ENCODE measurements at places on chromosomes 6 and 20.

- DNase-seq = no peak
Measured at GRCh38 chr6:72212686-72213085, 326.3 kb downstream of the RIMS1 start.

DNA sequence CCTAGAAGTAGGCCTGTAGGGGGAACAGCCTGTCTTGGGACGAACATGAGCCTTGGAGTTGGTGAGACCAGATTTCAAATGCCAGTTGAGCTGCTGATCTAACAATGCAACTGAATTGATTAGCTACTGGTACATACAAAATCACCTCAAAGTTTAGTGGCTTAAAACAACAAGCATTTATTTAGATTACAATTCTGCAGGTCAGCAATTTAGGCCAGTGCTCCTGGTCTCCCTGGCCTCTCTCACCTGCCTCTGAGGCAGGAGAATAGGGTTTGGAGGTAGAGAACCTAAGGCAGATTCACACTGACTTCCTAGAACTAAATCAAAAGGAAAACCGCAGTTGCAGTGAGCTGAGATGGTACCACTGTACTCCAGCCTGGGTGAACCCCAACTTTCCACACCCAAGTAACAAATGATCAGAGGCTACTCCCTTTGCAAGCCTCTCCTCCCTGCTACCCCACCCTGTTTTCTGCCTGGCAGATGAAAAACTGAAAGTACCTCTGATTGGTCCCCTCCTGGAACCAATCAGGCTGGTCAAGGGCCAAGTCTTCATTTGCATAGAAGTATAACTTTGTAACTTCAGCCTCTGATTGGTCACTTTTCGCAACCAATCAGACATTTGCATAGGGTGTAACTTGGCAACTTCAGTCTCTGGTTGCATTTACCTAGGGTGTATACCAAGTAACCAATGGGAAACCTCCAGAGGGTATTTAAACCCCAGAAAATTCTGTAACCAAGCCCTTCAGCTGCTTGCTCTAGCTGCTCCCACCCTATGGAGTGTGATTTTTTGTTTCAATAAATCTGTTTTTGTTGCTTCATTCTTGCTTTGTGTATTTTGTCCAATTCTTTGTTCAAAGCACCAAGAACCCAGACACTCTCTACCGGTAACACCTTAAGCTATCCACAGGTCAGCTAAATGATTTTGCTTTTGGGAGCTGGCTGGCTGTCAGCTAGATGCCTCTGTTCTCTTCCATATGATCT lies 8.1 kb upstream of the UBR2 start:
- no peak for DNase-seq

GRCh38 chr6:113425977-113426660 lies 431.0 kb upstream of the MARCKS start:
- no peak for DNase-seq

GRCh38 chr6:157383471-157383870 lies 2.5 kb downstream of the ZDHHC14 start:
- DNase-seq = no peak

DNA sequence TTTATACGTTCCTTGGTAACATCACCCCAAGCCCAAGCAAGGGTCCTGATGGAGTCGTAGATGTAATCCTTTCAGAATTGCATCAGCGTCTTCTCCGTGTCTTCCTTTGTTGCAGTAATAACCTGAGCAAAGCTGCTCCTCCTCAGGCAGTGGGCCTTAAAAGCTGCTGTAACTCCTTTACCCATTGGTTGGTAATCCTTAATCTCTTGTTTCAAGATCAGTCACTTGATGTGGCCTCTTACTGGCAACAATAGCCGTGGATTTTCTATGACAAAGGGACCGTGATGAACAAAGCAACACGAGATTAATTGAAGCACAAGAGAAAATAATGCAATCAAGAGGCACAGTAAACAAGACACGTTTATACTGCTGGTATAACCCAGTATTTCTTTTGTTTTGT lies 44.6 kb downstream of the ALDH5A1 start:
- no peak for DNase-seq

DNA sequence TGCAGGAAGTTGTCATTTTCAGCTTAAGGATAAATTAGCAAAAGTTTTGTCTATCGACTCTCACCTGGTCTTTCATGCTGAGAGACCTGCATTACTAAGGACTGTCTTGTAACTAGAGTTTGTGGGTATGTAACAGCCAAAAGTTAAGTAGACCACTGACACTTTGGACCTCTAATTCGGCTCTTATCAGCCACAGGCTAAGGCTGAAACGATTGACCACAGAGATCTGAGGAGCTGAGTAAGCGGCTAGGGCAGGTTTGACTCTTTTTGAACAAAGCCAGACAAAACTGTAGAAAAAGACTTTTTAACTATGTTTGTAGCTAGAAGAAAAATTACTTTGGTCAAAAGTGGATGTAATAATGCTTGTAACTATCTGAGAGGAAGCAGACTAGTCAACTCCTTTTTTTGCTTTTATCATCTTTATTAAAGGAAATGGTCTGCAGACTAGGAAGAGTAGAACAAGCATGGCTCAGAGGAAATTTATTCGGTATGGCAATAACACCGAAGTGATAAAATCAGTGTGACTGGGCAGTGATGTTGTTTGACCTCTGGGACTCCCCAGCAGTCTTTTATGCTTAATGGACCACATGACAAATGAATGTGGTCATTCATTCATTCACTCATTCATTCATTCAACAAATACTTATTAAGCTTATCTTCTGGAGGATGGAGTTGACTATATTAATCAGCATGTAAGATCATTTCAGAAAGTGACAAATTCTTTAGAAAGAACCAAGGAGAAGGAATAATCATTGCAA lies 725.0 kb upstream of the HS3ST5 start:
- no peak for DNase-seq

- DNase-seq = no peak
Measured at GRCh38 chr6:38593409-38593808, 46.3 kb downstream of the BTBD9 start.

DNA sequence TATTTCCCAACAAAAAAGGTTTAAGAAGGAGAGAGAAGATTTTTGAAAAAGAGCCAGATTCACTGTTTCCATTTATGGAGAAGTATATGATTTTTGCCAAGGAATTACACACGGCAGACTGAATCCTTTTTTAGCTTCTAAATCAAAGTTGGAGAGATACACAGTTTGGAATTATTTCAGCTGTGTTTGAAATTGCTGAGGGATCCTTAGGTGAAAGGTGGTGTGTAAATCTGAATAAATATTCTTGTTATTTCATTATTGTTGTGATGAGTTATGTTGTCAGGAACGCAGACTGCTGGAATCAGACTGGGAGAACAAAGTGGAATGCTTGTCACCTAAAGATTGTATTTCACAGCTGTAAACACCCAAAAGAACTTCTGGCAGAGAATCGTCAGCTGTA lies 168.5 kb upstream of the AKIRIN2 start:
- no peak for DNase-seq

DNA sequence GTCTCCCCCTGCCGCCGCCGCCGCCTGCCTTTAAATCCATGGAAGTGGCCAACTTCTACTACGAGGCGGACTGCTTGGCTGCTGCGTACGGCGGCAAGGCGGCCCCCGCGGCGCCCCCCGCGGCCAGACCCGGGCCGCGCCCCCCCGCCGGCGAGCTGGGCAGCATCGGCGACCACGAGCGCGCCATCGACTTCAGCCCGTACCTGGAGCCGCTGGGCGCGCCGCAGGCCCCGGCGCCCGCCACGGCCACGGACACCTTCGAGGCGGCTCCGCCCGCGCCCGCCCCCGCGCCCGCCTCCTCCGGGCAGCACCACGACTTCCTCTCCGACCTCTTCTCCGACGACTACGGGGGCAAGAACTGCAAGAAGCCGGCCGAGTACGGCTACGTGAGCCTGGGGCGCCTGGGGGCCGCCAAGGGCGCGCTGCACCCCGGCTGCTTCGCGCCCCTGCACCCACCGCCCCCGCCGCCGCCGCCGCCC lies 474 bp downstream of the CEBPB start:
- DNase-seq = no peak

GRCh38 chr20:20663841-20664240 lies 48.6 kb downstream of the RALGAPA2 start:
- no peak for DNase-seq

- DNase-seq = no peak
Measured at GRCh38 chr20:59421920-59422637, 121.7 kb downstream of the EDN3 start.

DNA sequence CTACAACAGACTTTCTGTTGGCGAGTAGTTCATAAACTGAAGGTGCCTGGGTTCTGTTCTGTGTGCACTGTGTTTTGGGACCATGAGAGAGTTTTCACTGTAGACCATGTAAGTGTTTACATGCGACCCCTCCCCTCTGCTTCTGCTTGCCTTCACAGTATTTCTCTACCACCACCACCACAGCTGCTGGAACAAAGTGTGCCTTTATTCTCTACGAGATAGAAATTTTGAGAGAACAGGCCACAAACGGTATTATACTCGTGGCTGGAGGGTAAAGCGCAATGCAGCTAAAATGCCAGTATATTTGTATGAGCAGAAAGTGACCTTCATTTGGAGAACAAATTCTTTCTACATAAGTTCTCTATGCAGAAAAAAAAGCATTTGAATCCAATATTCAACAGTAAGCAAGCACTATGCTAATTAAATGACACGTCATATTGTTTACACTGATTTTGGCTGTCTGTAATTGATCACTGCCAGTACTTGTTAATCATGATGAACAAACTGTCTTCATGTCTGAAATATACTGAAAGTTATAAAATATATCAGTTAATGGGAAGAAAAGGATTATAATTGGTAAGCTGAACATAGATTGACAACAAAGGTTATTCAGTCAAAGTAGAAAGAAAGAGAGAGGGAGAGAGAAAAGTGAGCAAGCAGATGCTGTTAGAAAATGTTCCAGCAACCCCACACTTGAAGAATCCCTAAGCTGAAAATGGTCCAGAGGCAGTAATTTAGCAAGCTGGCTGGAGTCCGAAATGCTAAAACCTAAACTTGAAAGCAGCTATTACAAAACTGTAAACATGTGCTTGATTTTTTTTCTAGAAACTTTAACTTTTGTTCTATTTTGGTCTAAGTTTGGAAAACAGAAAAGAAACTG lies 8.8 kb downstream of the CLDN20 start:
- no peak for DNase-seq

GRCh38 chr6:151239603-151240035 lies at the start of gene AKAP12:
Gene AKAP12, plus strand, starts transcription at chr6:151239967. Its CDS starts 596 bp downstream, at chr6:151240563.
- DNase-seq = no peak

DNA sequence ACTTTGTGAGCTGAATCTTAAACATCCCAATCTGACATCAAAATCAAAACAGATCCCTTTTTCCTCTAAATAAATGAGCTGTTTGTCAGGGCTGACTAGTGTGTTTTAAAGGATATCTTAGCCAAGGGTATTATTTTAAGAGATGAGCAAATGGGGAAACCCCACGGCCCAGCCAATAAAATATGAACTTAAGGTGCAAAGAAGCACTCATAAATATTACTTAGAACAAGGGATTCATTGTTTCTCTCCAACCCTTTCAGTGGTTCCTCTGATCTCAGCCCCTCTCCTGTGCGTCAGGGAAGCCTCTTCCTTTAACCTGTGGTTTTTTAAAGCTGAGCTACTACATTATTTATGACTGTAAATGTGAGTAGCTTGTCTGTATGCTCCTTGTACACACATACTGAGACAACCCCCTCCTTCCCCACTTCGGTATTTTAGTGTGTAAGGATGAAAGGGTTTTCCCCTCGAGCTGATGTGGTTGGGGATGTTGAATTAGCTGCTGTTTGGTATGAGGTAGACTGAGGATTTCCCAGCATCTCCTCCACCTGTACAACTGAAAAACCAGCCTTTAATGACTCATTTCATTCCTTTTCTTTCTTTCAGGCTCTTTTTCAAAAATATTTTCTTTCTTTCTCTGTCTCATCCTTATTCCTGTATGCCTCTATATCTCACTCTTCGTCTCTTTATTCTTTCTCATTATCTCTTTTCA lies 6.5 kb downstream of the BMP5 start:
- no peak for DNase-seq

GRCh38 chr20:478010-478948 lies 15.9 kb upstream of the TBC1D20 start:
- no peak for DNase-seq

- DNase-seq = no peak
Measured at GRCh38 chr6:157034436-157035230, 257.5 kb downstream of the ARID1B start.

DNA sequence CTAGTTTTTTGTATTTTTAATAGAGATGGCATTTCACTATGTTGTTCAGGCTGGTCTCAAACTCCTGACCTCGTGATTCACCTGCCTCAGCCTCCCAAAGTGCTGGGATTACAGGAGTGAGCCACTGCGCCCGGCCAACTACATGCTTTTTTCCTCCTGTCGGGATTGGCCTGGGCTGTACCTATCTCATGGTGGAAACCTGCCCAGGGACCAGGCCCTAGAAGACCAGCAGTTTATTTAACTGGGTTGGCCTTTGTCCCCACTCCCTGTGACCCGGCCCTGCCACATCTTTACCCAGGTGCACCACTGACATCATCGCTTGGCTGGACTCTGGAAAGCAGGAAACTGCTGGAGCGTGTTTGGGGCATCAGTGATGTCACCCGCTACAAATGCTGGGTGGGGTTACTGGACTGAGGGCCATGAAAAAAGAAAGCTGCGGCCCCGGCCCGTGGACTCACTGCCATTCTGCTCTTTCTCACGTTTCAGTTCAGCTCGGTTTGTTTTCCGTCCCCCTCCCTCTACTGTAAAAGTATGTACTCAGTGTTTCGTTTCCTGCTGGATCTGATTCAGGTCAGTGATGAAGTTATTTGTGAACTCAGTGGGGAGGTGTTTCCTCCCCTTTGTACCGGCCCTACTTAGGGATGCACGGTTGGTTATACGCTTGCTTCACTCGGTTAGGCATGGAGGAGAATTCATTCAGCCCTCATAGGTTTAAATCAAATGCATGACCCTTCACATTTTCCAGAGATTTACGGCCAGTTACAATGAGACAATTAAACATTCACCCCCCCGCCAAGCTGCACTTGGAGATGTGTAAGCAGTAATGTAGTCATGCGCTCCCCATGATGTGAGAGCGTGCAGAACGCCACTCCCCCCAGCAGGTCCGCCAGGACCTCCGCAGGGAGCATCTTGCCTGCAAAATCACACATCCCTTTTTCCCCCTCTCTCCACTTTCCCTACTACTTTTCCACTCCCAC lies 179.3 kb downstream of the MTHFD1L start:
- no peak for DNase-seq

DNA sequence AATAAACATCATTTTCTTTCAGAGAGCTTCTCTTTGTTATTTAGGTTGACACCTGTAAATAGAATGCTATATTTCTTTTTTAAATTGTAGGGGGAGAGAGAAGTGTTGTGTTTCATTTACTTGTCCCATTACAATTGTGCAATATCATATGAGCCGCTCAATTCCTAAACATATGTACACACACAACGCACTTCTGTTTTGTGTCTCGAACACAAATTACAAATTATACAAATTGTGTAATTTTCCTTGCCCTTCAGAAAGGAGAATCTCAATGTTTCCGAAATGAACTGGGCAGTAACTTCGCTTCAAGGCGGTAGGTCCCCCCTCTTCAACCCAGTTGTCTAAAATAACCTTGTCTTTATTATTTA lies 2.6 kb upstream of the ABT1 start:
- no peak for DNase-seq

DNA sequence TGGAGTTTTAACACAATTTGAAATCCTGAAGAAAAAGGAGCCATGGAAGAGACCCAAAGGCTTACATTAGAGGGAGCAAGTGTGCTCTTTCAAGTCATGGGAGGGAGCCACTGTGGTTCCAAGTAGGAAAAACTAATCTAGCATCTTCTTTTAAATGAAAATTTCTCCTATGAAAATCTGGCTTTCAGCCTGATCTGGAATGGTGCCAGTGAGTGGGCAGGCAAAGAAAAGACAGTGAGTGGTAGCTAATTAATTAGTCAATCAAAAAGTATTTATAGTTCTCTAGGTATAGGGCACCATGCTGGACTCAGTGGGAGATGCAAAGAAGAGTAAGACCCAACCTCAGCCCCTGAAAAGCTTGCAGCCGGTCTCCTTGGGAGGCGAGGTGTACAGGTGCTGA lies 21.9 kb downstream of the CAP2 start:
- DNase-seq = no peak

Data from vagina (tissue), 2 donors.